Stimulated activated CD4-positive, alpha-beta T cell treated with anti-CD3 and anti-CD28 coated beads, Interleukin-1b, Interleukin-23, amount 100 ng/mL, for 48 hours (primary cell): ENCODE measurements at places on chromosomes 6 and 20.

DNA sequence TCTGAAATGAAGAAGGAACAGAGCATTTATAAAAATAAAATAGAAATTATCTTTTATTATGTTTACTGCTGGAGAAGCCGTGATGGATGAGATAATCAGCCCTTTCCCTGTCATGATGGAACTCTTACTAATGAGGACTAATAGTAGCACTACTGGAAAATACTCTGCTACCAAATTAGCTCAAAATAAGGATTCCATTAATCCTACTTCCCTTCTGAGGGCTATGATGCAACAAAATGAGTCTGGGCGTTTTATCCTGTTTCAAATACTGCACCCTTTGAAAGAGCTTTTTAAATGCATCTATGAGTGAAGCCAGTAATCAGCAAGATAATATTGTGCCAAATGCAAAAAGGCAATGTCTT lies 59.3 kb upstream of the CARMIL1 start:
- DNase-seq: no peak

- DNase-seq: no peak
These were observed 398.0 kb downstream of the CDKAL1 start for GRCh38 chr6:20932284-20932683.

GRCh38 chr20:51769976-51770615 lies 1.9 kb upstream of the ATP9A start:
- no peak for DNase-seq

DNA sequence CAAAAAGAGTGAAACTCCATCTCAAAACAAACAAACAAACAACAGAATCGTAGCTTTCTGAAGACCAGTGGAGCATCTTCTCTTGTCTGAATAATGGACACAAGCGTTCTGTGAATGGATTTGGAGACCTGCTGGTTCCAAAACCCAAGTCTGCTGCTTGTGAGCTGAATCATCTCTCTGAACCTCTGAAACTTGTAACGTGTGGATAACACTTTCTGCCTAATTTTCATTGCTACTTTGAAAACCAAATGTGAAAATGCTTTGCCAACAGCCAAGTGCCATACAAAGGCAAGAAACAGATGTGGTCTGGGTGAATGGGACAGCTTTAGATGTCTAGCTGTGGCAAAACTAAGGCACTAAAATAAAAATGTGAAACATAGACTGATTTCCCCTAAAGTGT lies 44.3 kb downstream of the PHACTR1 start:
- no peak for DNase-seq

GRCh38 chr20:4243071-4243470 lies 227.7 kb upstream of the RNF24 start:
- DNase-seq: no peak

DNA sequence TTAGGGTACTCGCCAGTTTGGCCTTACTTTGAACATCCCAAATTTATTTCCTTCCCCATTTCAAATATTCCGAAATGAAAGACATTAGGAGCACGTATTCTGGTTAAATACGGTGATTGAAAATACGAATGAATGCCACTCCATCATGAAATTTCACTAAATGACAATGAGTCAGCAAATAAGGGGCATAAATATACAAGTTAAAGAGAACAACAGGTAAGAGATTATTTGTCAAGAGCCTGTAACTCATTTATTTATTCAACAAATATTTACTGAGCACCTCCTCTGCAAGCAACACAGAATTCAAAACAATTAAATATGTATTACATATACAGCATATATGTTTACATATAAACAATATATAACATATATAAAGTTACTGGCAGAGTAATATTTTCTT lies 44.8 kb downstream of the MYB start:
- DNase-seq: no peak

DNA sequence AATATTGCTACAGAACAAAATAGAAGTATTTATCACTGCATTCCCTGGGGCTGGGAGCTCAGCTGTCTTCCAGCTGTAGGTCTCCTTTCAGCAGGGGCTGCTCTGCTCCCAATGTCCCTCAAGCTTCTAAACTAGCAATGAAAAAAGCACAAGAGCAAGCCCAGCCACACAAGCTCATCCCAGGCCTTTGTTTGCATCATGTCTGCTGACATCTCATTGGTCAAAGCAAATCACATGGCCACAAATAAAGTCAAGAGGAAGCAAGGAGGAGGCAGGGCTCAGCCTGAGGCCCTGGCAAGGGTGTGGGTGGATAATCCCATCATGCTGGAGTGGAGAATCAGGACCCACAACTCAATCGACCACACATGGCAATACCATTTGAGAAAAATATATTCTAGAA lies 2.2 kb upstream of the BFSP1 start:
- DNase-seq: no peak

DNA sequence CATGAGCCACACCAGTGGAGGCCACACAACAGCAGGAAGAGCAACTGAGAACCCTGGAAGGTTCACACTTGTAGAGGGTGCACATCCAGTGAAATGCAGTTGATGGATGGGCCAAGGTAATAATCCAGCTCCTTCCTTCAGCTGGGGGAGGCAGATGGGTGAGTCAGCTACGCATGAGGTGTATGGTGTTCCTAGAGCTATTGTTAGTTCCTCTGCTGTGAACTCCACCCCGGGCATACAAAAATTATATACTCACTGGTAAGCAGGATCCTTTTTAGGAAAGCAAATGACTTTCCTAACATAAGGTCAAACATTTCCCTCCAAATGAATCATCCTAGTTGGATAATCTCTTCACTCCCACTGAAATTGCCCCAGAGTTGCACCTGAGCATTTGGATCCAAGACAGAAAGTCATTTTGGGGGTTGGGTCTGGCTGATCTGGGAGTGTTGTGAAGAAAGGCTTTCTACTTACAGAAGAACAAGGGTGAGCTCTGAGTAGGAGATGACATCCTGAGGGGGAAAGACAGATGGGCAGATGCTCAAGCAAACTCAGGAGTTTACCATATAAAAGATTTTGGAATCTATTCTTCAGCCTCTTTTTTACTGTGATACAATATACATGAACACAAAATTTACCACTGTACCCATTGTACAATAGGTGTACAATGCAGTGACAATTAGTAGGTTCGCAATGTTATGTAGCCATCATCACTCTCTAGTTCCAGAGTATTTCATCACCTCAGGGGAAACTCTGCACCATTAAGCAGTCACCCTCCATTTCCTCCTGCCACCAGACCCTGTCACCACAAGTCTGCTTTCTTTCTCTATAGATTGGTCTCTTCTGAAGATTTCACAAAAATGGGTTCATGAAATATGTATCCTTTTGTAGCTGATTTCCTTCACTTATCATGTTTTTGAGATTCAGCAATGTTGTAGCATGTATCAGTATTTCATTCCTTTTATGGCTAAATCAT lies 11.1 kb downstream of the HLA-F start:
- DNase-seq: no peak

DNA sequence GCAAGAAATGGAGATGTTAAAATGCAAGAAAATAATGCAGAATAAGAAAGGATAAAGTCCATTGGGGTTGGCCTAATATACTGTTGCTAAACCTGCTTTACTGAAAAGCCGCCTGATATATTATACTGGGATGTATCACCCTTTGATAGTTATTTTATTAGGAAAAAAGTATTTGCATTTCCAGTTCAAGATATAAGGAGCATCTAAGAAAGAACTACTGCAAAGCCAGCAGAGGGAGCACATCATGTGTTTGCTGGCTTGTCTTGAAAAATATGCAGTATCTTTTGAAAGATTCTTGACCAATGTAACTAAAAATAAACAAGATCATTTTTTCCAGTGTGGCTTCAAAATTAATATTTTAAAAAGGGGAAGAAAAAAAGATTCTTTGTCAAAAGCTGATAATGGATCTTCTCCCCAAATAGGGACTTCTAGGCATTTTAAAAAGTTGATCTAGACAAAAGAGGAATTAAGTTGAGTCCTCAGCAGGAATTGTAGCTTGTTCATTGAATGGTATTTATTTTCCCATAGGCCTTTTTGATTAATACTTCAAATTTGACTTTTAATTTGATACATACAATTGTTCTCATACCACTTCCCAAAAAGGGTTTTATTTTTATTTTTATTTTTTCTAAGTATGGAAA lies 214.9 kb downstream of the ZFAND3 start:
- no peak for DNase-seq

GRCh38 chr6:336159-337114 lies 44.1 kb downstream of the DUSP22 start:
- DNase-seq: no peak

GRCh38 chr20:21812379-21812778 lies 106.9 kb downstream of the PAX1 start:
- no peak for DNase-seq

DNA sequence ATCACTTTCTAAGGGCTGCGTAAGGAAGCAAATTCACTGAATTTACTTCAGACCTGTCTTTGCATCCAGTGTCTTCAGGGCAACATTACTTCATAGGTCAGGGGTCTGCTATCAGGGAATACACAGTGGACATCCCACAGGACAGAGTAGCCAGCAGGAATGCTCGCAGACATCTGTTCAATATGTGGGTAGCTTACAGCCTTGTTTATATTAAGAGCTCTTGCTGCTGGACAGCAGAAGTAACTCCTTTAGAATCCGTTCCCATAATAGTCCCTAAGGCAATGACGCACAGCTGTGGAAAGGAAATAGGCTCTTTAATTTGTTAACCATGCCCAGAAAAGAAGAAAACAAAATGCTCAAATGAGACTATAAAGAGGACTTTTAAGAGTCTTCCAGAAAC lies 198.7 kb downstream of the MOXD1 start:
- DNase-seq: no peak

GRCh38 chr6:106799031-106799894 lies 169.9 kb downstream of the QRSL1 start:
- no peak for DNase-seq
